ENCODE measurements at places on chromosomes 2 and 18.

GRCh38 chr2:214830794-214831346 lies 21.4 kb upstream of the BARD1 start:
- no peak for DNase-seq

- no peak for DNase-seq
Observed at GRCh38 chr2:41723526-41723925, 324.3 kb upstream of the PKDCC start.

DNA sequence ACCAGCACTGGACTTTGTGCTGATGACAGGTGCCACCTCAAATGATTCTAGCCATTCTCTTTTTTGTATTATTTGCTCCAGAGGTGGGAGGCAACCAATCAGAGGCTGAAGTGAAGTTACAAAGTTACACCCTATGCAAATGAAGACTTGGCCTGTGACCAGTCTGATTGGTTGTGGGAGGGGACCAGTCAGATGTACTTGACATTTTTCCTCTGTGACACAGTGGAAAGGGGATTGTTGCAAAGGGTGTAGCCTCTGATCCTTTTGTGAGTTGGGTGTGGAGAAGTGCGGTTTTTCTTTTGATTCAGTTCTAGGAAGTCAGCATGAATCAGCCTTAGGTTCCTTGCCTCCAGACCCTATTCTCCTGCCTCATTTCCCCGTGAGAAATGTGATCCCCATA lies 244.0 kb downstream of the ARL6IP6 start:
- DNase-seq = no peak

GRCh38 chr2:233707940-233708644 lies 4.6 kb upstream of the UGT1A5 start:
- no peak for DNase-seq

DNA sequence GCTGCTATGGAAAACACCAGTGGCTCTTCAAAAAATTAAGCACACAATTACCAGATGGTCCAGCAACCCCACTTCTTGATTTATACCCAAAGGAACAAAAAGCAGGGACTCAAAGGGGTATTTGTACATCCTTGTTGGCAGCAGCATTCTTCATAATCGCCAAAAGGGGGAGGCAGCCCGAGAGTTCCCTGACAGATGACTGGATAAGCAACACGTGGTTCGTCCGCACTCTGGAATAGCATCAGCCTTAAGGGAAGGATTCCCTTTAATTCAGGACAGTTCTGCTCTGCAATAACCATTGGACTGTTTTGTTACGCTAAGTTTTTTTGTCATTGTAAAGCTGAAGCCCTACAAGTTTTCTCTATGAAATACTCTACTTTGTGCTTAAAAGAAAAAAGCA lies 76.7 kb upstream of the TWIST2 start:
- no peak for DNase-seq
